ENCODE measurements at places on chromosomes 5 and 9.

DNA sequence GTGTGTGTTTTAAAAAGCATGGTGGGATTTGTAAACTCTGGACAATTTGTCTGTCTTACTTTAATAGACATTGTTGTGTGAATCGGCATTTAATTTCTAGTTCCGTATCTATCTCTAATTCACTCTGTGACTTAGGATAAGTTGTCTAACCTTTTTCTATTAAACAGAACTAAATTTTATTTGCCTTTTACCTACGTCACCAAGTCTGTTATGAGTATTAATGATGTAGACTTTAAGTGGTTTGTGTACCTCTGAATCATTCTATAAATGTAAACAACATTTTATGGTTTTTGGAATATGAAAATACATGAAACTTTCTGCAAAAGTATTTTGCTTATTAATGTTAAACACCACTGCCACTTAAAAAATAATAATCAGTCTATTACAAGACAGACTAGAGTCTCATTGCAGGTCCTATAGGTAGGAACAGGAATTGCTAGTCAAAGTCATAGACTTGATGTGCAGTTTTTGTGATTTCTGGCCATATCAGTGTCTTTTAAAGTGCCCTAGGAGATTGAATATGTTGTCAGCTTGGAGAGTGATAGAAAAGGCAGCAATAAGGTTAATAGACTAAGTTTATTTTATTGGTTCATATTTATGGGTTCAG lies 5.6 kb downstream of the RBM27 start:
- DNase-seq, result no peak

- no peak for DNase-seq
These were observed 78.2 kb upstream of the SPINK5 start for GRCh38 chr5:147985608-147986007.

DNA sequence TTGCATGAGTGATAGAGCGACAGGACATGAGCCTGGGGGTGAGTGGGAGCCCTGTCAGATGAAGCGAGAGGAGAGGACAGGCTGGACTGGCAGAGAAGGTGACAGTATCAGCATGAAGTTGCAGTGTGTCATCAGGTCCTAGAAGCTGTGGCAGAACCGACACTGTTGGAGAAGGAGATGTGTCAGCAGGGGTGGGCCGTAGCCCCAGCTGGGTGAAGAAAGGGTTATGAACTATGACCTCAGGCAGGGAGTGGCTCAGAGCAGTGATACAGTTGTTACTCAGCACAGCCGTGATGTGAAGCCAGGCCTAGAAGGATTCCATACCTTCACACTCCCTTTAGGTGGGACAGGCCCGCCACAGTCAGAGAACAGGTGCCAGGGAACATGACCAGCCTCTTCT lies 7.6 kb downstream of the PCYOX1L start:
- DNase-seq, result no peak

GRCh38 chr9:133131506-133131905 lies 10.5 kb upstream of the RALGDS start:
- no peak for DNase-seq

DNA sequence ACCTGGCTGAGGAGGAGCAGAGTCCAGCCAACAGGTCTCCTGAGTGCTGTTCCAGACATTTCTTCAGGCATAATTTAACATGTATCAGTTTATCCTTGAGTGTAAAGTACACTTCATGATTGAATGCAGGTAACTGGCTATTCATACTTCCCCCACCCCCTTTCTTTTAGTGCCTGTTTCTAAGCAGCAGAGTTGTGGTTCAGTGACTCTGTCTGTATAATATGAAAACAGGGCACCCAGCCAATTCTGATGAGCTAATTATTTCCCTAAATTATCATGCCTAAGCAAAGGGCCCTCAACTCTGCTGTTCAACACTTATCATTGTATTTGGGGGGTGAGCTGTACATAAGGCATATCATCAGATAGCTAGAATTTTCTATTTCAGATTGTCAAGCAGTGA lies 51.9 kb upstream of the ZSWIM6 start:
- DNase-seq, result no peak

GRCh38 chr5:16791036-16791705 lies 144.9 kb downstream of the MYO10 start:
- no peak for DNase-seq

GRCh38 chr9:81979196-81979595 lies 9.4 kb upstream of the SPATA31D1 start:
- no peak for DNase-seq

GRCh38 chr5:16245249-16245648 lies 65.7 kb upstream of the MARCHF11 start:
- no peak for DNase-seq

DNA sequence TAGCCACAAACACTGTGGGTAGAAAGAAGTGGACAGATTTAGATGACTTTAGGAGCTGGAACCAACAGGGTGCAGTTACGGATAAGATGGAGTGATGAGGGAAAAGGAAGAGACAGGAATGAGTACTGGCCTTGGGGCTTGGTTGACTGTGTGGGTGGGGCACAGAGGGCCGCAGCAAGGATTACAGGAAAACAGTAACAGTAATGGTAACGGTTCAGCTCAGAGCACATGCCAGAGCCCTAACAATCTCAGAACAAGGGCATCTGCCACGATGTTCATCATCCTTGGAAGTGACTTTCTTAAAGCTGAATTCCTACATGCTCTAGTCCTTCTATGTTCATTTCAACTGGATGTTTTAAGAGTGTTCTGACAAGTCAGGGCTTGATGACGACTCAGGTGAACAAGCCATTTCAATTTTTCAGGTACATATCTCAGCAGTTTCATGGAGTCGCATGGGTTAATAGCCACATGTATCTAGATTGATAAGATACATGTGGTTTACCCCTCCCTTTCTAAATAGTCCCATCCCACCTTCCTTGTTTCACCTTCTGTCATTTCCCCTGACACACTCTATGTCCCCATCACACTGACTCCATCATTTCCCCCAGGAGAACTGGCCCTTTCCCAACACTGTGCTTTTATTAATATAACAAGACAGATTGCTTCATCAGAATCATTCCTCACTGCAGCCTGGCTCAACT lies 65.0 kb downstream of the CEMIP2 start:
- DNase-seq, result no peak

- peak; percentile 40 for DNase-seq
These were observed 1.7 kb downstream of the CAMSAP1 start for GRCh38 chr9:135905380-135906258.

DNA sequence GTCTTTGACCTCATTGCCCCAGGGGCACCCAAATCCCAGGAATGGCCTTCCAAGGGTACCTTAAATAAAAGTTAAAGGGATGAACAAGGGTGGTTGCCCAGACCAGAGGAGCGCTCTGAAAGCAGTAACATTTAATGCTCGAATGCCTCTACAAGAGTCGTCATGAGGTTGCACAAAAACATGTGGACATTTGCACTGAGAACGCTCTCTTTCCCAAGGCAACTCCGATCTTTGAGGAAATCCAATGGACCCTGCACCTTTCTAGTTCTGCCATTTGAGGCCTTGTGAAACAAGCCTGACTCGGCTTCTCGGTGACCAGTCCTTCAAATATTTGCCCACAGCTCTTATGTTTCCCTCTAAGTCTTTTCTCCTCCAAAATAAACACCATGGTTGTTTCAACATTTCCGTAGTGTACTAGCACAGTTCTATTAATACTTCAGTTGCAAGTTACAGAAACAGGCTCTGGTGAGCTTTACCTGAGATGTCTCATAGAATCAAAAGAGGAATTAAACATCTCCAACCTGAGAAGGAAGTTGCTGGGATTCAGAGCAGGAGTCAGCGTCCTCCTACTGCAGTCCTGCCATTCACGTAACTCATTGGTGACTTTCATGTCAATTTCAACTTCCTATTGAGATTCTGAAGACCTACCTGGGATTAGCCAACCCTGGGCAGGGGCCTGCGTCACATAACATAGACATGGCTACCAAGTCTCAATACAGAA lies 168.8 kb upstream of the RAI14 start:
- no peak for DNase-seq

- DNase-seq, result no peak
These were observed 115.9 kb downstream of the PIK3R1 start for GRCh38 chr5:68331192-68332079.

- DNase-seq, result no peak
These were observed 3.2 kb downstream of the TOR4A start for GRCh38 chr9:137280474-137281344.

DNA sequence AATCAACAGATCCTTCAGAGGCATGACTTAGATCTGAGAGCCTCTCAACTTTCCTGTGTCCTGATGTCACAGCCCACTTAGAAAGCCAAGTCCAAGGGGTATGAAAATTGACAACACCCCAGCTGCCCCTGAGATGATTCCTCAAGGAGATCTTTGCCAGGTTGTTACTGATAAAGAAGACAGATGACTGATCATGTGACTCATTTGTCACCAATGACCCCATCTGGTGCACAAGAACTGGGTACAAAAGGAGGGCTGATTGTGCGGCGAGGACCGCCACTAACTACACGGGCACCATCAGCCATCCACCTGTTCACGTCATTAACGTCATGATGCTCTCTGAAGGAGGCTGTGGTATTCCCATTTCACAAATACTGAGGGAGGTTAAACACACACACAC lies 583.2 kb upstream of the KLF4 start:
- no peak for DNase-seq

- DNase-seq, result no peak
These were observed 71.4 kb upstream of the SMIM23 start for GRCh38 chr5:171714261-171714660.
